ENCODE measurements at places on chromosomes 6 and 20.

DNA sequence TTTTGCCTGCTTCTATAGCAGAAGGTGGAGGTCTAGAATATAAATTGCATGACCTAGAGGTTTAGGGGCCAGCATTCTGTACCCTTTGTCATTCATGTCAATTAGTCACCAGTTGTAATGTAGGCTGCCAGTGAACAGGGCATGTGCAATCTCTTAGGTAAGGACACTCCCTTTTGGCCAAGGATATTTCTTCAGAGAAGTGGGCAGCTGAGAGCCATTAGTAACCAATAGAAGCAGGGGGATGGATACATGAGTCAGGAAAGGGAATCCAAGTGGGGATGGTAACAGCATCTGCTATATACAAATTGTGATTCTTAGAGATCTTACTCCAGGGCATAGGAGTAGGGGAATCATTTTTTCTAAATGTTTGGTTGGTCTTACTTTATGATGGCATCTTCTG lies 494.2 kb upstream of the JAG1 start:
- no peak for DNase-seq

DNA sequence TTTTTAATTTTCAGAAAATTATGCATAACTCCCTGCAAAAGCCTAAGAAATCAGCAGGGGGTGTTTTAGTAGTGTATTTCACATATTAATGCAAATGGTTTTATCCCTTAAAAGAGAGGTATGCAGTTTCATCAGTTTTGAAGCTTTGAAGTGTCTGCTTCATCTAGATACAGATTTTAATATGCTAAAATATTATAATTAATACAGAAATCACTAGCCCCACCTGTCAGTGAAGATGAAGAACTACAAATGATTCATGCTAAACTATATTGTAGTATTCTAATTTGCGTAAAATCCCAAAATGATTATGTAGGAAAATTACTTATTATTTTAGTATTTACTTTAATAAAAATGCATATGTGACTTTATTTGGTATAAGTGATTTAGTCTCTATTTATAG lies 2.9 kb upstream of the TFB1M start:
- no peak for DNase-seq

GRCh38 chr6:109036574-109037294 lies 57.9 kb downstream of the SESN1 start:
- DNase-seq: no peak

GRCh38 chr6:7920425-7920824 lies 9.8 kb upstream of the TXNDC5 start:
- no peak for DNase-seq

DNA sequence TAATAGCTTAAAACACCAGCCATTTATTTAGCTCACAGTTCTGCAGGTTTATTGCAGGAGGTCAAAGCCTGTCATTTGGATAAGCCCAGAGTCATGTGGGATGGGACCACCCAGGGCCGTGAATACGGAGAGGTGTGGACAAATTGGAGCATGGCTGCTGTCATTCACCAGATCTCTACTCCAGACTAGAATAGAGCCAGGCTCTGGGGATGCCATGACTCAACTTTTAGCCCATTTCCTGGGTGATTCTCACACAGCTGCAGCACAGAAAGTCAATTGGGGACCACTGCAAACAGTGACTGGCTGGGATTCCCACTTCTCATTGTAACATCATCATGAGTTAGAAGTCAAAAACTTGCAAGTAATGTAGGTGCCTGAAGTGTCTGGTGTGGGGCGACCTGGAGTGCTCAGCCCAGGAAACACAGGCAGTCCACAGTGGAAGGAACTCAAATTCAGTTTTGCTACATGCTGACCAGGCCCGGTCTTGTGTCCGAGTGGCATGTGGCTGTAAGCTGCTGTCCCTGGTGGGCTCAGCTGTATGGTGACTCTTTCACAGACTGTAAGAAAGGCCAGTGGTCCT lies 174.3 kb downstream of the SCP2D1 start:
- DNase-seq: no peak

DNA sequence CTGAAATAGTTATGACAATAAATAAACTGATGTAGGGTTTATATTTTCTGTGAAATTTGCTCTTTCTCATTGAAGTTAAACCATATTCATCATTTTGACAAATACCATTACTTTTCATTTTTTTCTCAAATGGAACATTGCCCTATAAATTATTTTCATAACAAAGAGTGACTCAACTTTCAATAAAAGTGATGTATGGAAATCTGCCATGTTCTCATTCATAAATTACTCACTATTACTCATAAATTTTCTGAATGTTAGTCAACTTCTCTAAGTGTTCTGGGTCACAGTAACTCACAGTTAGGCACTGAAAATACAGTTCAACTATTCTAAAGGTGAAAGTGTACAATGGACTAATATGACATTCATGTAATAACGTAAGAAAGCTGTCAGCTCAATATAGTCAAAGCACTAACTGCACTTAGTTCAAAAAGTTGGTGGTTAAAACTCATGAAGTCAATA lies 19.0 kb upstream of the STX11 start:
- DNase-seq: peak; percentile 80

- DNase-seq: peak; percentile 97
Measured at GRCh38 chr6:87589693-87590416, at the start of the genes ORC3 and RARS2. ORC3 (plus strand) TSS chr6:87590135; CDS start chr6:87590169, 34 bp downstream. RARS2 (minus strand) TSS chr6:87589987; CDS start chr6:87589957, 30 bp downstream.

DNA sequence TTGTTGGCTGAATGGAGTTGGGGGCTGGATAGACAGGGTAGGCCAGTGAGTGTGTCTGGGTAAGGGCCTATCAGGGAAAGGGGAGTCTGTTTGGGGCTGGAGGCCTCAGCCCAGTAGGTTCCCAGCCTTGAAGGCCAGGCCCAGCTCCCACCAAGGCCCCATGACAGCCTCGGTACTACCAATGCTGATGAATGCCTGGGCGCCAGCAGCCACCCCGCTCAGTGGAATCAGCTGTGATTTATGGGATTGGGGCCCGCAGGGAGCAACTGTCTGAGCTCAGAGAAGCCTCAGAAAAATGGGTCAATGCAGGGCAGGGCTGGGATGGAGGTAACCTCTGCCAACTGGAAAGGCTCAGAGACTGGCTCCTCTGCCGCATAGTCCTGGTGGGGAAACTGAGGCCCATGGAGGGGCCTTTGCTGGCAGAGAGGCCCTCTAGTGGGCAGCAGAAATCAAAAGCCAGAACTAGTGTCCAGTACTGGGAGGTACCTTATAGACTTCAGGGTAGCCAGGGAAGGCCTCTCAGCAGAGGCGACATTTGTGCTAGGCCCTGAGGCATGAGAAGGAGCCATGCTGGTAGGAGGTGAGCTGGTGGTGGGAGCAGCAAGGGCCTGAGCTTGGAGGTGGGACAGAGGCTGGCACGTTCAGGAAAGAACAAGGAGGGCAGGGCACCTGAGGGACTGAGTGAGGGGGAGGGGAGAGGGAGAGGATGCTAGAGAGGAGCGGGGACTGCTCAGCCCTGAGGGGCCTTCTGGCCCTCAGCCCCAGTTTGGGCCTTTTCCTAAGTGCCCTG lies 36.4 kb downstream of the DLGAP4 start:
- no peak for DNase-seq

DNA sequence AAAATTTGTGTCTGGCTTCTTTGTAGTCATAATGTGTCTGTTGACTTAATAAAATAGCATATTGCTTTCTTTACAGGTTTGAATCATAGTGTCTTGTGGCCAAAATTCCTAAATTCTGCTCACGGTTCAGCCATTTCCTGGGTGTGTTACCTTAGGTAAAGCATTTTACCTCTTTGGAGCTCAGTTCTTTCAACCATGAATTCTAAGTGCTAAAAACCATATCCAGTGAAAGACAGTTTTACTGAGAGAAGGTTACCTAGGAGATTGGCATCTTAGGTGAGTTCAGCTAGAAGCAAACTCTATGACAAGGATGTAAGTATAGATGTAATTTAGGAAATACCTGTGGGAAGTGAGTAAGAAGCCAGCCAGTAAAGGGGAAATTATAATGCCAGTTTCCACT lies 20.7 kb downstream of the CRYBG1 start:
- DNase-seq: no peak

DNA sequence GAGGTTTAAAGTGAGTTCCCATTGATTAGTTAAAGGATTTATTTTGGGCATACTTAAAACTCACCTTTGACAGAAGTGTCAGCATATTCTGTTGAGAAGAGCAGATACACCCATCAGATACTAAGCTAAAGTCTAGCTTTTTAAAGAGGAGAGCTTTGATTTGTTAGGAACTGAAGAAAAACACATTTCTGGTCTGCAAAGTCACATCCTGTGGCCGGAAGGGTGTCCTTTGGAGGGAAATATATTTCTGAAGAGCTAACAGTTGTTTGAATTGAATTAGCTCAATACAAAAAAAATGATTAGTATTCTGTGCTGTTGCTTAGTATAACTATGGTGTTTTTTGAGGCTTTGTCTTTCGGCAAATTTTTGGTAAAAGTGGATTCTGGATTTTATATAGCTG lies 302.7 kb downstream of the RFPL4B start:
- no peak for DNase-seq

GRCh38 chr20:32991792-32992641 lies 12.2 kb downstream of the SUN5 start:
- DNase-seq: no peak

- DNase-seq: peak; percentile 72
Measured at GRCh38 chr6:36442103-36442670, 467 bp downstream of the PXT1 start.

GRCh38 chr20:25247518-25247955 lies 348 bp upstream of the PYGB start:
- DNase-seq: no peak

- DNase-seq: peak; percentile 46
Measured at GRCh38 chr6:28673787-28674671, 148.3 kb downstream of the GPX5 start.

DNA sequence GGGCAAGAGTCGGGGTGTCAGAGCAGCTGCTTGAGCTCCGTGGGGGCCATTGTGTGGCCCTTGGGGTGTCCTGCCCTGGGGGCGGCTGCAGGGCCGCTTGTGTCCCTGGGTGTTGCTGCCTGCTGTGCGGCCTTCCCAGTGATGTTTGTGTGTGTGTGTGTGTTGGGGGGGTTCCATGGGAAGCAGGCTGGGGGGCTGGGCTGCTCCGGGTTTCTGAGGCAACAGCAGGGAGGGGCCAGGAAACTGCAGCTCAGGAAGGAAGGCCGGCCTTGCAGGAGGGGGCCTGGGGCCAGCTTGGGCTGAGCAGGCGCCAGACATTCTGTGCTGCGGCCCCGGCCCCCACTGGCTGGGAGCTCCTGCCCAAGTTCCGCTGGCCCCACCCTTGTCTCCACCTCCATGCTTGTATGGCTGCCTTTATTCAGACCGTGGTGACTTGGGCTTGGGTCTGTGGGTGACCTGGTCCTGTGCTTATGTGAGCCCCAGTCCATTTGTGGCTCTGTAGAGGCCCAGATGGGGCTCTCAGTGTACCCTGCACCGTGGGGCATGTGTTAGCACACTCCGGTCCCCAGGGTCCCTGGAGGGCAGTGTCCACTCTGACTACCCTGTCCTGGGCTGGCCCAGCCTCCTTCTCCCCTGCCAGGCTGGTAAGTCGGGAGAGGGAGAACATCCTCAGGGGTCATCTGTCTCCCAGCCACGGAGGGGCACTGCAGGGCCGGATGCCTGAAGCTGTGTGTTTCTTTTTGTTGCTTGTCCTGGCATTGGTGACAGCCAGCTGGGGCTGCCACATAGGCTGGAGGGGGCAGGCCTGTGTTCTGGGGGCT lies 4.6 kb upstream of the SOX18 start:
- no peak for DNase-seq

GRCh38 chr20:8066662-8067061 lies 47.1 kb upstream of the TMX4 start:
- DNase-seq: no peak

DNA sequence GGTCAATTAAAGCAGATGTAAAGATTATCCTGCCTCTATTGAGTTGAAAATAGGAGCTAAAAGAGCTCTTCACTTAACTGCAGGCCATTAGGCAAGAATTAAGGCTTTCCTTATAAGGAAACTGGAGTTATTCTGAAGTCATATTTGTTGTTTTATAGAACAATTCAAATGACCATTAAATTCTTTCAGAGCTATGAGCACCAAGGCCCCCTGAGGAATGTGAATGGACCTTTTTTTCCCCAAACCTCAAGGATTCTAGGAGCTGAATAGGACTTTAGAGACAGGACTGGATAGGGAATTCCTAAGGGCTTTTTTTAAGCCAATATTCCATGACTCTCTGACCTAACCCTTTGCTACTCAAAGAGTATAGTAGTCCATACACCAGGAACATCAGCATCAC lies 565.7 kb upstream of the BTBD3 start:
- no peak for DNase-seq

DNA sequence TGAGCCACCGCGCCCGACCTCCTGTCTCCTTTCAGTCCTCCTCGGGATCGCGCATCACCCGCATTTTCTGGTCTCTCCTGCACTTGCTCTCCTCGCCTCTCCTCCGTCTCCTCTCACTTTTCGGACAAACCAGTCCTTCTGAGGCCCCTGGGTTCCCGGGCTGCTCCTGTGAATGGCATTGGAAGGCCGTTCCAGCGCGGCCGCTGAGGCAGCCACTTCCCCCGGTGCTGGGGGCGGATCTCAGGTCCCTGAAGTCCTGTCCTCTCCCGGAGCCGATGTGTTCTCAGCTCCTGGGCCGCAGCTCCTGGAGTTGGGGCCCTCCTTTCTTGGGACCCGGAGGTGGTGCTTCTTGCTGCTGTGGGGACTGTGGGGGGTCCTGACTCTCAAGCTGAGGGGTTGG lies 803 bp downstream of the MICB start:
- DNase-seq: no peak

DNA sequence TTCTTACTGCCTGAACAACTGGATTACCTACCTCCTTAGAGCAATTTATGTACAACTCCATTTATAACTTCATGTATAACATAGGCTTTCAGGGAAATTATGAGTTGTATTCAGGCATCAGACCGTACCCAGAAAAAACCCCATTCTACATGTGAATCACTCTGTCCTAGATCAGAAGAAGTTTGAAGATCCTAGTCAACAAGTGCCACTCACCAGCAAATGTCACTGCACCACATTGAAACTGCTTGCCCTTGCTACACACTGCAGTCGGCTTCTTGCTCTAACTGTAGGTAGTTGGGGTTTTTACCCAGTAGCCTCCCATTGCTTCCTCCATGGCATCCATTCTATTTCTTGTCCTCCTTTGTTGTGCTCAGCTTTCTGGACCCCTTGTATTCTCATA lies 132.4 kb downstream of the DNAH8 start:
- no peak for DNase-seq

Measured in suppressor macrophage treated with lipopolysaccharide for 4 hours (primary cell).